ENCODE measurements at places on chromosomes 11 and 22.

DNA sequence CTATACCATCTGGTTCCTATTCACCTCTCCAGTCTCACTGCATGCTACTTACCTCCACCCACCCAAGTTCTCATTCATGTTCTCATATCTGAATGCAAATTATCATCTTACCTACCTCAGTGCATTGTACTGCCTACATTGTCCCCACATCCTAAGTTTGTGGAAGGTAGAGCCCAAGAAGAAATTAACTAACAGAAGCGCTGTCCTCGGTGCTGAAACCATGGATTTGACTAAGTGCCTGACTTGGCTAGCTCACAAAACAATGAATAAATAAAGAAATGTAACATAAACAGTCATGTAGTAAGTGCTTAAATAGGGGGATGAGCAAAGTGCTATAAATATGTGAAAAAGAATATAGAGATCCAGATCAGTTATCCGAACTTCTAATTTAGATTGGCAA lies 63.2 kb downstream of the GRIA4 start:
- DNase-seq: no peak

DNA sequence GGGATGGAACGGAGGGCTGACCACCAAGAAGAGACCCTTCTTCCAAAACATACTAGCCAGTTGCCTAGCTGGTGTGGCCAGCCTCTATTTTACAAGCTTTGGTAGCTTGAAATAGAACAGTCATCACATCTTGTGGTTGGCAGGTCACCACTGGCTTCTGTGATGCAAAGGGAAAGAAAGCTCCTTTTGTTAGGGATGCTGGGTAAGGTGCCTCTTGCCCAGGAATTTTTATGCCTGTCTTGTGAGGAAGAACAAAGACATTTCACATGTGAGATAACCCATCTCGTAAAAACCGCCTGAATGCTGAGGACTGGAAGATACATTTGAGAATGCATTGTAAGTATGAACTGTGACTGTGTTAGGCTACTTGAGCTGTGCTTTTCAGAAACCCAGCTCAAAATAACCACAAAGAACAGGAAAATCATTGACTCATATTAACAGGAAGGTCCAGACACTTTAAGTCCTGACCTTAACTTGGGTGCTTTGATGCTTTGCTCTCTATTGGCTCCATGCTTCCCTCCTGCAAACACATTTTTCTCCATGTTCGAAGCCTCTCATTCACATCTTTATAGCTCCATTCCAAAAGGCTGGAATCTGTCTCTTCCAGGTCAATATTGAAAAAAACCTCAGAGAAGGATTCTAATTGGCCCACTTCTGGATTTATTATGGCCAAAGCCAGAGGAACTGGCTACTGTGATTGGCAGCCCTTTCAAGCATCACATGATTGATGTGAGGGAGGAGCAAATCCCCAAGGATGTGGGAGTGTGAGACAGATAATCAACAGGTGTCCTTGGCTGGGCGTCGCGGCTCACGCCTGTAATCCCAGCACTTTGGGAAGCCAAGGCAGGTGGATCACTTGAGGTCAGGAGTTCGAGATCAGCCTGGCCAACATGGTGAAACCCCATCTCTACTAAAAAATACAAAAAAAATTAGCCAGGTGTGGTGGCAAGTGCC lies 53.9 kb downstream of the MICAL2 start:
- DNase-seq: no peak

DNA sequence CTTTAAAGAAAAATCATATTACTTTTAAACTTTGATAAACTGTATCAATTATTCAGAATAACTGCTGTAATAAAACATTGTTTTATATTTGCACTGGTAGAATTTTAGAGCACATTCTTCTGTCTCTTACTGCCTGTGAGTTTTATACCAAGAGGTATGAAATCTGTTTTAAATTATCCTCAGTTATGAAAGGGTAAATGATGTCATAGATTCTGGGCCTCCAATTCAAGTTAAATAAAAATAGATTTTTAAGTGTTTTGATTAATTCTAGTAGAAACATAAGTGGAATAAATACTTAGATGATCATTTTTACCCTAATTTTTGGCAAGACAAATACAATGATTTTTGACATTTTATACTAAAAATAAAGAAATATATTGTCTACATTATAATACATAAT lies 93.0 kb downstream of the GUCY1A2 start:
- DNase-seq: no peak

GRCh38 chr11:65373839-65374580 lies 8.4 kb downstream of the SLC25A45 start:
- DNase-seq: no peak
